Stimulated activated CD8-positive, alpha-beta memory T cell treated with anti-CD3 and anti-CD28 coated beads, Interleukin-2, amount 100 ng/mL, for 1 hour (primary cell): ENCODE measurements at places on chromosomes 5 and 9.

DNA sequence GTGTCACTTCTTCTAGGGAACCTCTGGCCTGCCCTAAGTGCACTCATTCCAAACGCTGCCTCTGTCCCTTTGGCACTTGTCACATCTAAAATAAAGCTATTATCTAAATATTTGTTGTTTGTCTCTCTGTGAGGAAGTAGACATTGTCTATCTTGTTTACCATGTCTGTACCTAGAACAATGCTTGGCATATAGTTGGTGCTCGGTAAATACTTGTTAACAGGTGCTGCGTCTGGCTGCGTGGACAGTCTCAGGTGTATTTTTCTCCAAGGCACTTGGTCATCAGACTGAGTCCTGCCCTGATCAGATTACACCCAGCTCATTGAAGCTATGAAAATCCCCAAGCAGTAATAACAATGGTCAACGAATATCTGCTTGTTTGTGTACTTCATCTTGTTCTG, 174.9 kb upstream of the SMIM23 start:
- DNase-seq = no peak

DNA sequence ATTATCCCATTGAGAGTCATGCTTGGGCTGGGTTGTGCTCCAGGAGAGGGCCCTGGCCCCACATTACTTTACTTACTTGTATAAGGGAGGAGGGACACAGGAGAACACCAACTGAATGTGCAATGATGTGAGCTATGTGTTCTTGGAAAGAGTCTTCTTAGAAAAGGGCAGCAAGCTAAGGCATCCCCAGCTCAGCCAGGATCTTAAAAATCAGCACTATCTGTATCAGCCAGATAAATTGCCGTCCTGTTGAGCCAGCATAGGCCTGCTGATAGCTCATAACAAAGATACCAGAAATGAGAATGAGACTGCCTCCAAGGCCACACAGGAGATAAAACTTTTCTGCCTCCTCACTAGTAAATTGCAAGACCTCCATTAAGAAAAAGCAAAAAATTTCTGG, 357.5 kb downstream of the CAAP1 start:
- no peak for DNase-seq

- no peak for DNase-seq
Measured at GRCh38 chr5:138212828-138213160, 329 bp downstream of the CDC23 start.

DNA sequence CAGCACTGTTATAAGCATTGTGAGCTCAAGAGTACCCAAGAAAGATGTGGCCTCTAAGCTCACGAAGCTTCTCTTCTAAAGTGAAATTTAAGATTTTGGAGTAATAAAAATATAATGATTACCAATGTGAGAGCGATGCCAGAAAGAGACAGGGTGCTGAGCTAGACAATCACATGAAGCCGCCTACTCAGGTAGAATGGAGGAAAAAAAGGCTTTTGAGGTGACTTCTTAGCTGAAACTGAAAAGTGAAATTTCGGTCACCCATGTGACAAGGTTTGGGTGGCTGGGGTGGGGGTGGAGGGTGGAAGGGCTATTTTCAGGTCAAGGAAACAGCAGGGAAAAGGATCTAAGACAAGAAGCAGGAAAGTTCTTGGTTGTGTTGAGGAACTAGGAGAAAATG, 388.2 kb upstream of the WWC1 start:
- DNase-seq = no peak

DNA sequence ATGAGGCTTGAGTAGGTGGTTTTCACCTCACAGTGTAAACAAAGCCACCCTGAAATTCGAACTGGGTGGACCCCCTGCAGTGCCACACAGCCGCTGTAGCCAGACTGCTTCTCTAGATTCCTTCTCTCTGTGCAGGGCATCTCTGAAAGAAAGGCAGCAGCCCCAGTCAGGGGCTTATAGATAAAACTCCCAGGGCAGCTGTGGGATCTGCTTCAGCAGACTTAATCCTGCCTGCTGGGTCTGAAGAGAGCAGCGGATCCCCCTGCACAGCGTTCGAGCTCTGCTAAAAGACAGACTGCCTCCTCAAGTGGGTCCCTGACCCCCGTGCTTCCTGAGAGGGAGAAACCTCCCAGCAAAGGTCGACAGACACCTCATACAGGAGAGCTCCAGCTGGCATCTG, 71.4 kb downstream of the CARTPT start:
- DNase-seq = no peak

DNA sequence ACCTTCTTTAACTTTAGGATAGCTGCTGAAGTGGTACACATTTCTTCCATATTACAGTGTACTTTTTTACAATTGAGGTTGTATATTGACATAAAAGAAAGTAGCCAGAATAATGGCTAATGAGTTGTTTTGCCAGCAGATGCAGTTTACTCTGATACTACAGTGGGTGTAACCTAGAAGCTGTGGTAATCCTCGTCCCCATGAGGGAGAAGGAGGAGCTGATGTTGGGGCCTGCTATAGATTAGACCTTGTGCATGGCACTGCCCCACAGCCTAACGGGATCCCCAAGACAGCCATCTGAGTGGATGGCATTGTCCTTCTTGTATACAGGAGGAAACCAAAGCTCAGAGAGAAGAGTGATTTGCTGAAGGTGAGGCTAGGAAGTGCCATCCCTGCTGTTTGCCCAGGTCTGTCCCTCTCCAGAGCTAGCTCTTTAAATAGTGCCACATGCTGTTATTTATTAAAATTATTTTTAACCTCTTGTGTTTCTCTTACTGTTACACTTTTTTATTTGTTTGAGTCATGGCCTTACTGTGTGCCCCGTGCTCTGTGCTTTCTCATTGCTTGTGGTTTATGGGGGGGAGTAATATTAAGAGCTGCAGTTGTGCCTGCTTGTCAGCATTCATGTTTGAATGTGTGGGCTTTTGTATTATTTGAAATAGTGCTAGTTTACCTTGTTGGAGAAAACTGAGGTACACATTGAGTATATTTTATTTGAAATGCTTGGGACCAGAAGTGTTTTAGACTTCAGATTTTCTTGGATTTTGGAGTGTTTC, 65.3 kb downstream of the ICE1 start:
- no peak for DNase-seq

GRCh38 chr9:133882849-133883755, 109.0 kb downstream of the VAV2 start:
- DNase-seq = no peak

GRCh38 chr9:132756214-132756845, 86.1 kb downstream of the GTF3C4 start:
- DNase-seq = no peak

- no peak for DNase-seq
Measured at GRCh38 chr5:113989278-113989912, 372.5 kb upstream of the KCNN2 start.

GRCh38 chr5:52727576-52727975, 60.1 kb upstream of the ITGA1 start:
- DNase-seq = no peak

GRCh38 chr5:147782110-147783028, at the start of gene JAKMIP2:
JAKMIP2 (minus strand) TSS chr5:147782728; CDS start chr5:147671806, 110,922 bp downstream.
- DNase-seq = peak; percentile 70

DNA sequence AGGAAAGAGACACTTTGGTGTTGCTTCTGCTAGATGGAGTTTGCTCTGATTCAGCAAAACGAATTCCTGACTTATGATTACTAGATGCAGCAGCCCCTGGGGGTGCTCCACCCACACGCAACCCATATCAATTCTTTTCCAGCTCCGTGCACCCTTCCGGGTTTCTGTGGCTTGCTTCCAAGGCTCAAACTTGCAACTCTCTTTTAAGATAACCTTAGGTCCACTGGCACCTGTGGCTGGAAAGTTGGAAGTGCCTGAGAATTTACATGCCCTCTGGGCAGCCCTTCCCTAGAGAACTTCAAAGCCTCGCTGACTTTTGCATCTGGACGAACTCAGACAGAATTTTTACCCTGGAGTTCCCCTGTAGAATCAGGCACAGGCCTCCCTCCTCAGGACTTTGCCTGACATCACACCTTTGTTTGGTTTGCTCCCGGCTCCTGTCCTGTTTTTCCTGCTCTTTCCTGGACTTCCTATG, 224.9 kb downstream of the SNX18 start:
- no peak for DNase-seq

DNA sequence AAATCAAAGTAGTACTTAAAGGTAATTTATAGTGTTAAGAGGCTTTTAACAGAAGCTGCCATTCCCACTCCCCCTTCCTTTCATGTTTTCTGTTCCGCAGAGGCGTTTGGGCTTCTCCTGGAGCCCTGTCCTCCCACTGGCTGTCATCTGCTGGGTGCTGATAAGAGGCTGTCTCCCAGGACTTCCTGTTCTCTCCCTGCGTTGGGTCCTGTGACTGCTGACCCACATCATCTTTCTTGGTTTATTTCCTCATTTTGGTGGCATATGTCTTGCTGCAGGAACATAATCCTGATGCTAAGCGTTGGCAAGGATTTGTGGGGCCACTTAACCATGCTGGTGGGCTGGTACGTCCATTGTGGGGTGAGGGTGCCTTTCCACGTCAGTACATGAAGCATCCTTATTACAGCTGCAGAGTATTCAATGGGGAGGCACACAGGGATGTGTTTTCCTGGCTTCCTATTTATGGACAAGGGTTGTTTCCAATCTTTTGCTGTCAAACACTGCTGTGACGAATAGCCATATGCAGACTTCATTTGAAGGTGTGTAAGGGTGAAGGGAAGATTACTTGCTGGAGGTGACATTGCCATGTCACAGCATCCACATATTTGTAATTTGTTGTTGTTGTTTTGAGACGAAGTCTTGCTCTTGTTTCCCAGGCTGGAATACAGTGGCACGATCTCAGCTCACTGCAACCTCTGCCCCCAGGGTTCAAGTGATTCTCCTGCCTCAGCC, 22.3 kb upstream of the RNF130 start:
- no peak for DNase-seq

- DNase-seq = no peak
Measured at GRCh38 chr5:153617190-153617589, 126.7 kb downstream of the GRIA1 start.
